ENCODE measurements at places on chromosomes 3 and 15.

- DNase-seq: no peak
These were observed 33.4 kb upstream of the RAD18 start for GRCh38 chr3:8996681-8997121.

DNA sequence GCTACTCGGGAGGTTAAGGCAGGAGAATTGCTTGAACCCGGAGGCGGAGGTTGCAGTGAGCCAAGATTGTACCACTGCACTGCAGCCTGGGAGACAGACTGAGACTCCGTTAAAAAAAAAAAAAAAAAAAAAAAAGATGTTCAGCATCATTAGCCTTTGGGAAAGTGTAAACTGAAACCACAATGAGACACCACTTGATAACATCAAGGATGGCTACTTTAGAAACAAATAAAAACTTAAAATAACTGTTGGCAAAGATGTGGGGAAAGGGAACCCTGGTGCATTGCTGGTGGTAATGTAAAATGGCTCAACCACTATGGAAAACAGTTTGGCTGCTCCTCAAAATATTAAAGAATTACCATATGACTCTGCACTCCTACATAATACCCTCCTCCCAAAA is 1.9 kb downstream of the LEO1 start:
- DNase-seq: no peak

- no peak for DNase-seq
These were observed 1.6 kb downstream of the NOX5 start for GRCh38 chr15:69016021-69016595.

- no peak for DNase-seq
These were observed 790 bp upstream of the WHAMM start for GRCh38 chr15:82808634-82809041.

- no peak for DNase-seq
These were observed 14.8 kb upstream of the TMOD3 start for GRCh38 chr15:51814606-51815005.

DNA sequence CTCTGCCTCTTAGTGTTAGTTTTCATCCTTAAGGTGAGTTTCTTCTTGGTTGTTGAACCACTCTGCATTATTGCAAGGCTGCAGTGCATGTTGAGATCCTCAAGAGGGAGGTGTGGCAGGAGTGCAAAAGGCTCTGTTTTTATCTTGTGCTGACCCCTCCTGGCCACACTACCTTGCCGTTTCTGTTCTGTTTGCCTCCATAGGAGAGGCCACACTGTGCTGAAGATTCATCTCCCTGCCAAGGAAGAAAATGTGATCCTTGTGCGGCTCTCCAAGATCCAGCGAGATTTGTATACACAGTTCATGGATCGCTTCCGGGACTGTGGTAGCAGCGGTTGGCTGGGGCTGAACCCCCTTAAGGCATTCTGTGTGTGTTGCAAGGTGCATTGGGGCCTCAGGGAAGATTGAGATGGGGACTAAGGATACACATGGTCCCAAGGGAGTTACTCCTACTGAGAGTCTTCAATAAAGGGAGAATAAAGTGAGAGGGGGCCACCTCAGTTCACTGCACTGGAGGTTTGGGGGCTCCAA is 33.0 kb upstream of the TEX264 start:
- no peak for DNase-seq

- peak; percentile 55 for DNase-seq
These were observed 7.7 kb downstream of the LRRC2 start for GRCh38 chr3:46558184-46559043.

DNA sequence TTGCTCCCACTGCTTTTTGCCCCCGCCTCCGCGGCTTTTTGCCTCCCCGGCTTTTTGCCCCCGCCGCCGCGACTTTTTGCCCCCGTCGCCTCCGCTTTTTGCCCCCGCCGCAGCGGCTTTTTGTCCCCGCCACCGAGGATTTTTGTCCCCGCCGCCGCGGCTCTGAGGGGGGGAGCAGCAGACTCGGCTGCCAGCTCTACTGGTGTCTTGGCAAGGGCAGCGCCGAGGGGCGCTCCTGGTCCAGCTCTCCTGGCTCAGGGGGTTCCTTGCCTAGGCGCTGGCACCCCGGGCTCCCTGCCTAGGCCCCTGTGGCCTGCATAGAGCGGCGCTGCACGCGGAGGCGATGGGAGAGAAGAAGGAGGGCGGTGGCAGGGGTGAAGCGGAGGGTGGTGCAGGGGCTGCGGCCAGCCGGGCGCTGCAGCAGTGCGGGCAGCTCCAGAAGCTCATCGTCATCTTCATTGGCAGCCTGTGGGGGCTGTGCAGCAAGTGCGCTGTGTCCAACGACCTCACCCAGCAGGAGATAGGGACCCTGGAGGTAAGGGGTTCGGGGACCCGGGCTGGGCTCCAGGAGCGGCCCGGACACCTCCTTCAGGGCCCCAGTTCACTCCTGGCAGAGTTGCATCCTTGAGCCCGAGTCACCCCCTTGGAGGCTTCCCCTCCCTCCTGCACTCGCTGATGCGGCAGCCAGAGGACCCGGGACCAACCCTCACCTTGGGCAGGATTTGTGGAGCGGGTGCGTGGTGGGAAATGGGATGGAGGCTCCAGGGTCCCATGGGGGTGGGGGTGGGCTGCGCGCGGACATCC is 642.4 kb downstream of the GOLGA6L6 start:
- no peak for DNase-seq

DNA sequence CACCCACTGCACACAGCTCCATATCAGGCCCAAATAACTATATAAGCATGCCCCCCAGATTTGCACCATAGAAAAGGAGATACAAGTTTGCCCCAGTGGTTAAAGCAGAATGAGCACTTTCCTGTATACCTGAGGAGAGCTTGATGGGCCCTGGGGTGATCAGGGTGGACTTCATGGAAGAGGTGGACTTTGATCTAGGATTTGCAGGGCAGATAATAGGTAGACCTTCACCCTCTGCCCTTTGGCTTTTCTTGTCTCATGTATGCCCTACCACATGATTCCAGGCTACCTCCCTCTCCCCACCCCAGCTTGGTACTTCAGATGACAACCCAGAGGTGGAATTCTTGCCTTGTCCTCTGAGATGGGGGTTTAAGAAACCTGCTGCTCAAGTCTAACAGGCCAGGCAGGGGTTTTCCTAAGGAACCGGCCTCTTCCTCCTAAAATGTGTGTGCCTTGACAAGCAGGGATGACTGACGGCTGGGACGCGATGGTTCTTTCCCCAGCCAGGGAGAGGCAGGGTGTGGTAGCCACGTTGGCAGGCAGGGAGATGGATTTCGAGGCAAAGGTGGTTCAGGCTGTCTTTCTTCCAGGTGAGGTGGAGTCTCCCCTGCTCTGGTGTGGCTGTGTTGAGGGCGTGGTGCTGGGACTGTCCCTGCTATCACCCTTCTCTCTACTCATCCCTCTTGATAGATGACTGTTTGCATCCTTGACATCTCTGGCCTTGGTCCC is 6.6 kb upstream of the RHCG start:
- DNase-seq: no peak

- DNase-seq: no peak
These were observed 46.4 kb upstream of the IQSEC1 start for GRCh38 chr3:13119471-13120220.

DNA sequence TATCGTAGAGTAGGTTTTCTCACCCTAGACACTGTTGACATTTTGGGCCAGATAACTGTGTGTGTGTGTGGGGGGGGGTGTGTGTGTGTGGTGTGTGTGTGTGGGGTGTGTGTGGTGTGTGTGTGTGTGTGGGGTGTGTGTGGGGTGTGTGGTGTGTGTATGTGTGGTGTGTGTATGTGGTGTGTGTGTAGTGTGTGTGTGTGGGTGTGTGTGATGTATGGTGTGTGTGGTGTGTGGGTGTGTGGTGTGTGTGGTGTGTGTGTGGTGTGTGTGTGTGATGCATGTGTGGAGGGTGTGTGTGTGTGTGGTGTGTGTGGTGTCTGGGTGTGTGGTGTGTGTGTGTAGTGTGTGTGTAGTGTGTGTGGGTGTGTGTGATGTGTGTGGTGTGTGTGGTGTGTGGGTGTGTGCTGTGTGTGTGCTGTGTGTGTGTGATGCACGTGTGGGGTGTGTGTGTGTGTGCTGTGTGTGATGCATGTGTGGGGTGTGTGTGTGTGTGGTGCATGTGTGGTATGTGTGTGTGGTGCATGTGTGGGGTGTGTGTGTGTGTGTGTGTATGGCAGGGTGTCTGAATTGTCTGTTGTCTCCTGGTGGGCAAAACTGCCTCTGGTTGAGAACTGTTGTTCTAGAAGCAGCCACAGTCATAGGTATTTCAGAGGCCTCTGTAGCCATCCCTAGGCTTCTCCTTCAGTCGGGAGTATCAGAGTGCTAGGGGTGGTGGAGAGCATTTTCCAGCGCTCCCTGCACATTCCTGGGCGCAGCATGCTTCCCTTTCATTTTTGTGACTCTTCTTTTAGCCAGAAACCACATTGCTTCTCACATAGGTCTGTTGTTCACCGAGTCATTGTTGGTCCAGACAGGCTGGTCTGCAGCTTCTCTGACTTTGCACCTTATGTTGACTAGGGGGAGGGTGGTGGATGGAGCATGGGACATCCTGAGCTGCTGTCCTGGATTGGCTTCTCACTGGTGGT is 84.4 kb downstream of the THSD4 start:
- no peak for DNase-seq

GRCh38 chr3:20462723-20463122 is 276.7 kb upstream of the SGO1 start:
- no peak for DNase-seq

GRCh38 chr15:66269326-66270090 is 16.0 kb upstream of the MEGF11 start:
- DNase-seq: no peak

DNA sequence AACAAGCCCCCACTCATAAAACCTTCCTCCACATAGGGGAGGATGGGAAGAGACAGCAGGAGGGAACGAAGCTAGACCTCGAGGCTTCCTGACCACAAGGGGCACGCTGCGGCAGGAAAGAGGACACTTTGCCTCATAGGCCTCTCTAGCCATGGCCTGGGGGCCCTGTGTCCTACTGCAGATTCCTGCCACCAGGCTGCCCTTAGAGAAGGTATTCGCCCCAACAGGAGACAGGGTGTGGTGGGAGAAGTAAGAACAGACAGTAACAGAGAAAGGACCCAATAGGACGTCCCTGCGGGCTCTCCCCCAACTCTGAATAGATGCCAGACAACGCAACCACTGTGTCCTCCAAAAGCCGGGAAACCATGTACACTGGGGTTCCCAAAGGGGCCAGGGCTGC is 36.8 kb downstream of the ADCY5 start:
- DNase-seq: no peak

DNA sequence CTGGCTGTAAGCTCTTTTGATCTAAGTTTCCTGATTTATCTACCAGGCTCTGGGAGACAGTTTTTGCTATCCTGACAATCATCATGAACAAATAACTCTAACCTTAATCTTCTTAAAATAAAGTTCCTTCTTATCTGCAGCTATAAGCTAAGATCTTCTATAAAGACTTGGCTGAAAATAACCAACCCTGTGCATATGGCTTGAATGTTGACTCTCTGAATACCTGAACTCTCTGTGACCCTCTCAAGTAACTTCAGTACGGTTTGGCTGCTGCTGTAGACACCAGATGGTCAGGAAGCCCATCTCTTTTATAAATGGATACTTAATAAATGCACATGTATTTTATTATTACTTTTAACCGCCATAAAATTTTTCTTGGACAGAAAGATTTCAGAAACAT is 412.4 kb upstream of the CBLB start:
- DNase-seq: no peak

DNA sequence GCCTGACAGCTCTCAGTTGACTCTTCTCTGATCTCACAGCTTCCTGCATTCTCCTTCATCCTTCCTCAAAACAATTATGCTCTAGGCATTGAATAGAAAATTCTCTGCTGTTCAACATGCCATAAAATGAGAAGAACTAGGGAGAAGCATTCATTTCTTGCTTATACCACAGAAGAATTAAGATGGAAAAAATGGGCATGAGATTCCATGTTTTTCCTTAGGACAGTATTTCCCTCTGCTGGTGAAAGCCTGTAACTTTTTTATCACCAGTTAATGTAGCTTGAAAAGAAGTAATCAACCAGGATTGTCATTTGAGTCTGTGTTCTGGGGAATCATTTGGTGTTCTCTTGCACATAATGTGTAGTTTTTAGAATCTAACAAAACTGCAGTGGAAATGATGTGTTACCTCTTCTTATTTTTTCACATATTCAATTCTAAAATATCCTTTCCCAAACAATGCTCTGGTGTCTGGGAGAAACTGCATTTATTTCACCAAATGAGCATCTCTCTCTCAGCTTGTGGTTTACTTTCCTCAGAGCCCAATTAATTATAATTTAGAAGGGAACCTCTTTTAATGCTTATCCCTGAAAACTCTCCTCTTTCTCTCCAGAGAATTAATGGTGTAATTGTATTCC is 92.8 kb upstream of the DCBLD2 start:
- DNase-seq: no peak

- no peak for DNase-seq
These were observed 365.6 kb downstream of the PTPRG start for GRCh38 chr3:61926923-61927322.

DNA sequence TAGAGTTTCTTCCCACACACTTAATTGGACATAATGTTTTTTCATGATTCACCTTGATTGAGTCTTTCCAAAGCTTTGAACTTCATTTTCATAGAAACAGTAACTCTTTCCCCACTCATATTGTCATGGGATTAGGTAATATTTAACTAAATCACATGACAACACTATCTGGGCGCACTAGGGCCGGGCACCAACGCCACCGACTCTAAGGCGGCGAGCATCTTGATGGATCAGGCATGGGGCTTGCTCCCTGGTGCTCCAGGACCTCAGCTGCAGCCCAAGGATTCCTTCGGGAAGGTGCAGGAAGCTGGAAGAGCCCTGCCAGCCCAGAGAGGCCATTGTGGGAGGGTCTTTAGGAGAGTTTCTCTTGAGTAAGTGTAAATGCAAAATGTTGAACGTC is 193.1 kb upstream of the UBE3A start:
- no peak for DNase-seq

GRCh38 chr3:70800951-70801350 is 488.5 kb upstream of the MDFIC2 start:
- no peak for DNase-seq
